ENCODE measurements at places on chromosomes 3 and 15.

DNA sequence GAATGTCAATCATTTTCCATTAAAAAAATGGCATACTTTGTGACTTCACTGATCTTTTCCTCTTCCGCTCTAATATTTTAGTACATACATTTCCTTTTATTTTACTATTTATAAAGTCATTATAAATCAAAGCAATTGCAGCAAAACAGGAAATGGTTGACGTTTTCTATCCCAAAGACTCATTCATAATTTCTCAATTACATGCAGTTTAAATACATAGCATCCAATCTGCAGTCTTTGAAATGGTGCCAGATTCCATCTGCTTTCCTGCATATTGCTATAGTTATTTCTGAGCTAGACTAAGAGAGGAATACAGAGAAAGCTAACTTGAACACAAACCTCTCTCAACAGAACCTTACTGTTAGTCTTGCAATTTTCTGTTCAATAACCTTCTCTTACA, 179.8 kb downstream of the ZPLD1 start:
- no peak for DNase-seq

DNA sequence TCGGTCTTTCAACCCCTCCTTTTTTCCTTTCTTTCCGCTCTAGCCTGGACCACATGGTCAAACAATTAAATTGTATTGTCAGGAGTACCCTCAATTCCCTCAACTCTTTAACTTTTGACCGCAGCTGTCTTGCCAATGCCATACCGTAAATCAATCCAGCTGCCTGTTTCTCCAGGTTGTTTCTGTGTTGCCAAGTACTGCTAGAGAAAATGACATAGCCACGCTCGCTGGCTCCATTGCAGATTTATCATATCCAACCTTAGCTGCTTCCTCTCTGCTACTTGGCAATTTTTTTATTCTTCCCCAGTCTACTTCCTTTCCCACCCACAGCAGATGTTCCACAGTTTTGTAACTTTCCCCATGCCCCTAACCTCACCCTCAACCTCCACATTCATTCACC, 60.0 kb downstream of the ZNF385D start:
- no peak for DNase-seq

DNA sequence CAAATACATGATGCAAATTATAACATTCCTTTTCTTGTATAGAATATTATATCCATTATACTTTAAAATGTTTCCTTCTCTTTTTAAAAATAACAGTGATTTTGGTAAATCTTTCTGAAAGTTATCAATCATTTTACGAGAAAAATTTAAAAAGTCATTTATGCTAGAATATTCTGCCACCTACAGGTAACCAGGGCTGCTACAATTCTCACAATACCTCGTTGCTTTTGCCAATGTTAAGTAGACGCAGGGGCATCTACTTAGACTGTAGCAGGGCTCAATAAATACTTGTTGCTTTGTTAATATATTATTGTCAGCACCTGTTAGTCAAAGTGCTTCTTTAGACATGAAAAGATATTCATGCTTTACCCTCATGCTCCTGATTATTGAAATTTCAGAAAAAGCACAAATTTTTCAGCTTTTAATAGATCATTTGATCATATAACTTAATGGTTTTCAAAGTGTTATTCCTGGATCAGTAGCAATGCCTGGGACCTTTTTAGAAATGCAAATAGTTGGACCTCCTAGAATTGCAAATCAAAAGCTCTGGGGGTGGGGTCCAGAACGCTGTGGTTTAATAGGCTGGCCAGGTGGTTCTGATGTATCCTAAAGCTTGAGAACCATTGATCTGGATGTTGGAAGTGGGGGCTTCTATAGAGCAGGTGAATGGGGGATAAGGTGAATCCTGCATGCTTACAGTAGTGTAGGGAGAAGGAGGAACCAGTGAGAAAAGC, 223.6 kb upstream of the PDZRN3 start:
- DNase-seq, result peak; percentile 62

DNA sequence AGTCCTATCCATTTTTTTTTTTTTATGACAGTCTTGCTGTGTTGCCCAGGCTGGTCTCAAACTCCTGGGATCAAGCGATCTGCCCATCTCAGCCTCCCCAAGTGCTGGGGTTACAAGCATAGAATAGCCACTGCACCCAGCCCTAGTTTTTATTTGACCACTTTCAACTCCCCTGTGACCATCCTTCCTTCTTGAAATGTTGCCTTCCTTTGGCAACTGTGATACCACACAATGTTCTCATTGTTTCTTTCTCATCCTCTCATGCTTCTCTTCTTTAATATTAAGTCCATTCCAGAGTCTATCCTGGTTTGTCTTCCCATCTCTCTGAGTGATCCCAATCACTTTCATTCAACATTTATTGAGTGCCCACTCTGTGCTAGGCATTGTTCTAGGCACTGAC, 7.9 kb upstream of the GPD1L start:
- no peak for DNase-seq

- peak; percentile 7 for DNase-seq
Observed at GRCh38 chr15:43143203-43143941, 10.0 kb downstream of the TMEM62 start.

DNA sequence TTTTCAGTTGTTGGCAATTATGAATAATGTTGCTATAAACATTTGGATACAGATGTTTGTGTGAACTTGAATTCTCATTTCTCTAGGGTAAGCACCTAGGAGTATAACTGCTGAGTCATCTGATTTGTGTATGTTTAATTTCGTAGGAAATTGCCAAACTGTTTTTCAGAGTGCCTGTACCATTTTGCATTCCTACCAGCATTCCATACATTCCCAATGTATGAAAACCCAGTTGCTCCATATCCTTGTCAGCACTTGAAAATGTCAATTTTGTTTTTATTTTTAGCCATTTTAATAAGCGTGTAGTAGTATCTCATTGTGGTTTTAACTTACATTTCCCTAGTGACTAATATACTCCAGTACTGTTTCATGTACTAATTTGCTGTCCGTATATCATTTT, 98.5 kb upstream of the TSC22D2 start:
- peak; percentile 77 for DNase-seq

DNA sequence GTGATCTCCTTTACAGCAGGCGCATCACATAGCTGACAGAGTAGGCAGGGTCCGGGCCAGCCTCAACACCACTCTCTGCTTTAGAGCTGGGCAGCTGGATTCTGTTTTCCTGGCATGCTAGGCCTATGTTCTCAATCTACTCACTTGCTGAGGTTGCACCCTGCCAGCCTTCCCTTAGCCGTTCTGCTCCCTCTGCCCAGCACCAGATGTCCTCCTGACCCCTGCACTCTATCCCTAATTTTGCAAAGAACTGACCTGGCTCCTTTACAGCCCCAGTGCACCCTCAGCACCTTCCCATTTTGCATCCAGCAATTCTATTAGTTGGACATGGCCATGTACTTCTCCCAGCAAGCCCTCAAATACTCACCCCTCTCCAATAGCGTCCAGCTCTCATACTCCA, 371.6 kb upstream of the WNT5A start:
- DNase-seq, result no peak

GRCh38 chr3:46730819-46731218, 13.2 kb upstream of the PRSS50 start:
- no peak for DNase-seq

GRCh38 chr15:25799906-25800700, 63.0 kb downstream of the ATP10A start:
- DNase-seq, result no peak

- peak; percentile 28 for DNase-seq
Observed at GRCh38 chr15:98292442-98293240, 332.1 kb downstream of the ARRDC4 start.

DNA sequence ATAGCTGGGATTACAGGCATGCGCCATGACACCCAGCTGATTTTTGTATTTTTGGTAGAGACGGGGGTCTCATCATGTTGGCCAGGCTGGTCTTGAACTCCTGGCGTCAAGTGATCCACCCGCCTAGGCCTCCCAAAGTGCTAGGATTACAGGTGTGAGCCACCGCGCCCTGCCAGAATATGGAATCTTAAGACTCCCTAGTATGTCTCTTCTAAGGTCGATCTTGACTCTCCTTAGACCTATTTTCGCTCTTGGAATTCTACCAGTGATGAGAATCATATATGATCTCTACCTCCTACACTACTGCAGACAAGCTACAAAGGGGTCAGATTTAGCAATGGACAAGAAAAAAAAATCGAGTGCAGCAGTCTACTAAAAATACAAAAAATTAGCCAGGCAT, 19.3 kb upstream of the EOGT start:
- no peak for DNase-seq

Data from fibroblast of mammary gland (primary cell).